ENCODE measurements at places on chromosomes 12 and 14.

DNA sequence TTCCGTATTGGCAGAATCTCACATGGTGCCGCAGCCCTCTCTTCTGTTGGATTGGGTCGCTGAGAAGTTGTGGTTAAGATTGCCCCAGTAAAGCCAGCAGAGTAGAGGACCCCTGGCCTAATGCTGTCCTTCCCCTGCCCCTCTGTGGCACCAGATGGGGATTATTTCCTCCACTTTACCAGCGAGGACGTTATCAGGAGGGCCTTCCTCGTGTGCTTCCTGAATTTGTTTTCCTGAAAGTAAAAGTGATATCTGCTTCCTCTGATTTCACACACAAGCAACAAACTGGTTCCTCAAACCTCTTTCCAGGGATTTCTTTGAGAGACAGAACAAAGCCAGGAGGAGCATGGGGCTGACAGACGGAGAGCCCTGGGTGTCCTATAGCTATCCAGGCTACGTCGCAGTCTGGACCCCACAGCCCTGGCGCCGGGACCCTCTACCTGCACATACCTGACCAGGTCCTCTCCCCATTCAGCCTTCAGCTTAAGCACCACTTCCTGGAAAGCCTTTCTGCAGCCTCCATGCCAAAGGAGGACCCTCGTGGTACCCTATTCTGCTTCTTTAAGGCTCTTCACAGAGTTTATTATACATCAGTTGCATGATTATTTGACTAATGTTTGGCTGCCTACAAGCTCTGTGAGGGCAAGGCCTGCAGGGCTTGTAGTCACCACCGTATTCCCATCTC, 314.8 kb upstream of the FKBP4 start:
- no peak for DNase-seq

DNA sequence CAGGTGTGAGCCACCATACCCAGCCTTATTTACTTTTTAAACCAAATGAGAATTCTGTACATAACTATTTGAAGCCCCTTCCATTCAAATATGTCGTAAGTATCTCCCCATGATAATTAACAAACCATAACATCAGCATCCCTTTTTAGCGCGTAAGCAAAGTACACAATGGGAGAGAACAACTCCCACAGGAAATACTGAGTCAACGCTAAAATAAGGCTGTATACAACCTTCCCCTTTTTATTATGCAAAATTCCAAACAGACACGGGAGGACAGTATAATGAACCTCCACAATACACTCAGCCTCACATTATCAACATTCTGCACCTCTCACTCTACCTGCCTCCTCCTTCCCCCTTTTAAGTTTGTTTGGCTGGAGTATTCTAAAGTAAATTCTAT, 73.5 kb downstream of the CCDC88C start:
- DNase-seq, result no peak

DNA sequence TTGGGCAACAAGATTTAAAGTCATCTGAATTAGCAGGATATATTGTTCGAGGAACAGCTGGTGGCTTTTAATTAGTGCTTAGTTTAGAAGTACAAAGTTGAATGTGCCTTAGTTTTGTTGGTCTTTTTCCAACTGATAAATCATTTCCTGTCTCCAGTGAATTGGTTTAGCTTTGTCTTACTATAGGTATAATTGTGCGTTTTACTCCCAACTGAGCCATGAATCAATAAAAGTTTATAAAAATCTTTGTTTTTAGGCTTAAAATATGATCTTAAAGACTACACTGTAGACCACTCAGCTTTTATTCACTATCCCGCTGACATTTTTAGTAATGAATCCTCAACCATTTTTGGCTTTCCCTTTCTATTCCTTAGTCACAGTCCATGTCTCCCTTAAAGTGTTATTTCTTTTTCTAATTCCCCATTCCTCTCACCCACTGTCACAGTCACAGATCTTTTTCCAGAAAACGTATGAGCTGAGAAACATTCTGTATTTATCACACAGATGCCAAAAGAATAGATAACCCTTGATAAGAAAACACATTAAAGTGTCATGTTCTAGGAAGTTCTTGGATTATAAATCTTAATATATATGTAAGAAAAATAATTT, 34.0 kb upstream of the ALG10 start:
- DNase-seq, result no peak

DNA sequence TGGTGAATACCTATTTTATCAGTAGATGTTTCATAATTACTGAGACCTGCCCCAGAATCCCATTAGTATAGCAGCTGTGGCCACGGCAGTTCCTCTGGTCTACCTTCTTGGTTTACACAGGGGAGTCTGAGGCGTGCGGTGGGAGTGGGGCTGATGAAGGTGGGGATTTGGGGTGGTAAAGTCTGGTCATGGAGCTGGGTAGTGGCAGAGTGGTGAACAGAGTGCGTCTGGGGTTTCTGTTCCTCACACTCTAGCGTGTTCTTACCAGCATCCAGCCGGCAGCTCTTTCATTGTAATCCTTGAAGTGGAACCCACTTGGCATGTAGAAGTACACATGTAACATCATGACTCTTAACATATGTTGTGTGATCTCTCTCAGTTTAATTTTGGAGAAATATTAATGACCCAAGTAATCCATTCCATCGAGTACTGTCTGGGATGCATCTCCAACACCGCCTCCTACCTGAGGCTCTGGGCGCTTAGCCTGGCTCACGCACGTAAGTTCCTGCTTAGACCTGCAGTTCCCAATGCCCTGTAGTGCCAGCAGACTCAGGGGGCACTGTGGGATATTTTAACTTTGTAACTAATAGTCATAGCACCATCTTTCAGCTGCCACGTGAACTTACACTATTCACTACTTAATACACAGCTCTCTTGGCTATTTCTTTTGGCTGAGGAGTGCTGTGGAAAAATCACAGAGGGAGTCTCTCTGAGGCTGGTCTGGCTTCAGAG, 7.9 kb upstream of the DNAH10 start:
- DNase-seq, result no peak

DNA sequence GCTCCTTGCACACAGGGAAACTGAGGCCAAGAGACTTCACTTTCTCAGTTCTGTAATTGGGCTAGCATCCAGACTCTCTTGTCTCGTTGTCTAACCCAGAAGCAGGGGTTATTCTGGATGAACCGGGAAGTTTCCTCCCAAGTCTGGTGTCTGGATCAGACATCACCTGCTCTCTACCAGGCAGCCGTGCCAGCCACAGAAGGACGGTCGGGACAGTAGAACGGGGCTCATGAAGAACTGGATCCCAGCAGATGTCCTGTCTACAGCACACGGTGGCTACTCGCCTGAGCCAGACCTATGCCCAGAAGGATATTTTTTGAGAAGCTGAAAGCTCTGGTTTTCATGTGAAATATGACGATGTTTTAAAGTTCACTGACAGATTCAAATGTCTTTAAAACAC, 19.1 kb upstream of the FZD10 start:
- DNase-seq, result no peak

GRCh38 chr14:93232159-93232558, 25.1 kb downstream of the UBR7 start:
- DNase-seq, result no peak

- DNase-seq, result no peak
Observed at GRCh38 chr12:27183342-27183741, 60.7 kb upstream of the STK38L start.

GRCh38 chr12:6279631-6280030, 30.9 kb upstream of the PLEKHG6 start:
- no peak for DNase-seq

GRCh38 chr14:55713486-55713885, 133.5 kb downstream of the KTN1 start:
- no peak for DNase-seq

- no peak for DNase-seq
Observed at GRCh38 chr12:117009759-117010158, 89.5 kb downstream of the TESC start.

- no peak for DNase-seq
Observed at GRCh38 chr14:62655166-62655565, 390.1 kb downstream of the KCNH5 start.
